ENCODE measurements at places on chromosomes 1 and 21.
A peak's percentile ranks its signal among the peaks of the same experiment; 100 is the strongest.

- no peak for DNase-seq
Measured at GRCh38 chr21:19590044-19590443, 1186.5 kb upstream of the TMPRSS15 start.

DNA sequence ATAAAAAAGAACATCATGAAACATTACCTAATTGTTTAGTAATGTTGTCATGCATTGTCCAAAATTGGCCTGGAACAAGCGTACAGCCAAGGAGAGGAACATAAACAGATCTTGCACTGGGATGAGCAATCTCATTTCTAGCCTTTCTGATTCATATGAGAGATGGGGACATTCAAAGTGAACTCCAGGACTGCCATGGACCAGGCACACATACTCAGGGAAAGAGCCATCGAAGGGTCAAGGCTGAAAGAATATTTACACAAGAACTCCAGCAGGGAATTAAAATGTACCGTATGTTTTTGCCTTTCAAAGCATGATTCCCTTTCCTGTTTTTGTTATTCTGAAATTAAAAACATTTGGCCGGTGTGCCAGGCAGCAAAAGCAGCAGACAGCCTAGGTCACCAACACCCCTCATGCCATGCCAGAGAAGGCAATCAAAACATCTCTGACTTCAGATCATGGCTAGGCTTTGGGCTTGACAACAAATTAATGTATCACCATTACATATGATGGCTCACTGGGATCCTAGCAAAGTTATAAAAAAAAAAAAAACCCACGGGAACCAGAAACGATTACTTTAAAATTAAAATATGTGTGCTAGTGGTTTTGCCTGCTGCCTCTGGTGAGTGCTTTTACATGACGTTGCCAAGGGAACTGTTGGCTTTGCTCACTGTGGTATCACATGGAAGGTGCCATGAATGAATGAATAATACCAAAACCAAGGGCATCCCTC is 159.8 kb downstream of the TGFBR3 start:
- DNase-seq, result no peak

GRCh38 chr1:54328066-54328636 is 78.0 kb downstream of the SSBP3 start:
- no peak for DNase-seq

DNA sequence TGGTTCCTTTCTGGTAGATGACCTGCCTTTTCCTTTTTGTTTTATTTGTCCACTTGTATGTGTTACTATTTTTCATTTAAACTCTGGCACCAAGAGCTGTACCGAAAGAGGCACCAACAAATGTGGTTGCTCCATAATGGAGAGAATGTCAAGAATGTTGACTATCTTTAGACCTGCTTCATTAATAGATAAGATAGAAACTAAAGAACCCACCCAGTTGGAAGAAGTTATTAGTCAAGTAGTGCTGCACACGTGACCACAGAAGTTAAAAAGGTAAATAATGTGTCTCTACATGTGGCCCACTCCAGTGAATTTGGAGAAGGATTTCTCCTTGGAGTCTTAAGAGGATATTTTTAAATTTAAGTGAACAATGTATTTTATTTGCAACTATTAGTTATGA is 9.3 kb downstream of the ATP1A1 start:
- DNase-seq, result no peak

GRCh38 chr1:109242387-109242786 is 7.0 kb upstream of the CELSR2 start:
- peak; percentile 35 for DNase-seq

DNA sequence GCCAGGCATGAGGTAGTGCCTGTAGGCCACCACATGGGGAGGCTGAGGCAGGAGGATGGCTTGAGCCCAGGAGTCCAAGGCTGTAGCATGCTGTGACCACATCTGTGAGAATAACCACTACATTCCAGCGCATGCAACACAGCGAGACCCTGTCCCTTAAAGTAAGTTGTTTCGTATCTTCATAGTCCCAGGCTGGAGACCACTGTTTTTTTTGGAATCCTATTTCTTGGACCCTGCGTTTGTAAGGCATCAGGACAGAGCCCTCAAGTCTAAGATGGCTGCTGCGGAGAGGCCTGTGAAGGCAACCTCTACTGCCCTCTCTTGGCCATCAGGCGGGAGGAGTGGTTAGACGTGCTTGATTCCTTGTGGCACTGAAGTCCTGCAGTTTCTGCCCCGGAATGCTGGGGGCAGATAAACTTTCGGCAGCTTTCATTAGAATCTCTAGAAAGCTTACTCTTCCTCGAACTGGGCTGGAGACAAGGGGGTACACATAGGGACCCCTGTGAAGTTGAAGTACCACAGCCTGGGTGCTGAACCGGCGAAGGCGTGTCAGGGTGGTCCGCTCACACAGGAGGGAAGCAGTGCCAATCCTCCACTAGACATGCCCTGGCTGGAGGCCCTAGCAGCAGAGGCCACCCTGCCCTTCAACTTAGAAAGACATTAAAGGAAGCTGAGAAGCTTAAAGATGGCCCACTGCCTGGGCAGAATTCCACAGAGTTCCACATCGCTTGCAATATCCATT is 36.6 kb downstream of the RABIF start:
- no peak for DNase-seq

GRCh38 chr1:21569820-21570527 is 60.8 kb downstream of the ALPL start:
- DNase-seq, result no peak

Data from NCI-H1694 treated with DMSO at 0.1 percent for 48 hours (cell line).